SW480 (cell line): ENCODE measurements at places on chromosomes 12 and 14.

DNA sequence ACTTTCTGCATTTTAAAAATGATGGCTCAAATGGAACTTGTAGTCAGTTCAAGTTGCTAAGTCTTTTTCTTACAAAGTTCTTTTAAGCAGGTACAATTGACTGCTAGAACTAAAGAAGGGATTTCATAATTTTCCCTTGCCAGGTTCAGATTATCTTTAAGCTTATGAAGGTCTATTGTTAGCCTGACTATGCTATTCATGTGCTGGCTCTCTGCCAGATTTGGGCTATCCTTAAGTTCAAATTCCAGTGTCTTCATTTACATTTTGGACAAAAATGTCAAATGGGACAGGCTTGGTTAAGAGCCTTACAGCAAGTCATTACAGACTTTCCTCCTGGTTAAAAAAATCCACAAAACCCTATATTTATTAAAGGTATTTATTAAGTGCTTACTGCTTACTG lies 42.3 kb downstream of the INSM2 start:
- no peak for DNase-seq

- DNase-seq, result no peak
Measured at GRCh38 chr12:60577607-60578006, 981.8 kb downstream of the SLC16A7 start.

GRCh38 chr12:105348142-105348541 lies 17.7 kb downstream of the C12orf75 start:
- no peak for DNase-seq

DNA sequence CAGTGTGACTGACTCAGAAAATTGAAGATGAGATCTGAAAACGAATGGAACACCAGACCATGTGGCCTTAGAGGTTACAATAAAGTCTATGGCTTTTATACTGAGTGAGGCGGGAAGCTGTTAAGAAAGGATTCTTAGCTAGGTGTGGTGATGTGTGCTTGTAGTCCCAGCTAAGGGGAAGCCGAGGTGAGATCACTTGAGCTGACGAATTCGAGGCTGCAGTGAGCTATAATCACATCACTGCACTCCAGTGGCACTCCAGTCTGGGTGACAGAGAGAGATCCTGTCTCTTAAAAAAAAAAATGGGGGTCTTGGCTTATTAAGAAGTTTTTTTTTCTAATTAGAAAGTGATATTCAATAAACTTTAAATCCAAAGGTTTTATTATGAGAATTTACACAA lies 678.6 kb downstream of the TMTC2 start:
- DNase-seq, result no peak

- no peak for DNase-seq
Measured at GRCh38 chr12:125143491-125143890, 78.3 kb downstream of the AACS start.
